AG10803 (cell line): ENCODE measurements at places on chromosomes 1 and 21.
A peak's percentile ranks its signal among the peaks of the same experiment; 100 is the strongest.

- DNase-seq = peak; percentile 37
These were observed 47.7 kb downstream of the ZNF644 start for GRCh38 chr1:90973897-90974798.

DNA sequence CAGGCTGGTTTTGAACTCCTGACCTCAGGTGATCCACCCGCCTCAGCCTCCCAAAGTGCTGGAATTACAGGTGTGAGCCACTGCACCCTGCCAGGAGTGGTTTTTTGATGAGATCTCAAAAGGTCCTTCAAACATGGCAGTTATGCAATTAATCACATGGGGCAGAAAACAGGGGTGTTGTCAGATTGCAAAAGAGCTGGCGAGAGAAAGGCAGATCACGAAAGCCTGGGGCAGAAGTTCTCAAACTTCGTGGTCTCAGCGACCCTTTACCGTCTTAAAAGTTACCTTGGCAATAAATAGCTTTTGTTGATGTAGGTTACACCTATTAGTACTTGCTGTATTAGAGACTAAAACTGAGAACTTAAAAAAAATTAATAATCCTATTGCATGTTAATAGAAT is 16.1 kb downstream of the CNR2 start:
- no peak for DNase-seq

DNA sequence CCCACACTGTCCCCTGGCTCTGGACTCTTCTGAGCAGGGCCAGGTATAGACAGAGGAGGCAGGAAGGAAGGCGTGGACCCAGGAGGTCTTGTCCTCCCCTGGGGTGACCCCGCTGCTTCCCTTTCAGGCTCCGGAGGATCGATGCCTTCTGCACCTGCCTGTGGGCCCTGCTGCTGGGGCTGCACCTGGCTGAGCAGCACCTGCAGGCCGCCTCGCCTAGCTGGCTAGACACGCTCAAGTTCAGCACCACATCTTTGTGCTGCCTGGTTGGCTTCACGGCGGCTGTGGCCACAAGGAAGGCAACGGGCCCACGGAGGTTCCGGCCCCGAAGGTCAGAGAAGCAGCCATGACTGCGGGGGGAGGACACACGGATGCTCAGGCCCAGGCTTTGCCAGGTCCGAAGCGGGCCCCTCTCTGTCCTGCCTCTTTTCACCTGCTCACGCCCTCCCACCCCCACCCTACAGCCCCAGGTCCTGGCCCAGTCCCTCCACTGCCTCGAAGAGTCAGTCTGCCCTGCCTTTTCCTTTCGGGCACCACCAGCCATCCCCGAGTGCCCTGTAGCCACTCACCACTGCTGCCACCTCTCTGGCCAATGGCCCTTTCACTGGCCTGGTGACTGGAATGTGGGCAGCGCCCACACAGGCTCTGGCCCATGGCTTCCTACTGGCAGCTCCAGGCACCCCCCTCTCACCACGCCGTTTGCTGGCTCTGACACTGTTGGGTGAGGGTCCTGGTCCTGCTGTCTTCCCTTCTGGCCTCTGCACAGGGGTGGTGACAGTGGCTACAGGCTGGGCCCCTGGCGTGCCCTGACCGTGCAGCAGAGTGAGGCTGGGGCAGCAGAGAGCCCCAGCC is 13.5 kb downstream of the TMEM201 start:
- no peak for DNase-seq

DNA sequence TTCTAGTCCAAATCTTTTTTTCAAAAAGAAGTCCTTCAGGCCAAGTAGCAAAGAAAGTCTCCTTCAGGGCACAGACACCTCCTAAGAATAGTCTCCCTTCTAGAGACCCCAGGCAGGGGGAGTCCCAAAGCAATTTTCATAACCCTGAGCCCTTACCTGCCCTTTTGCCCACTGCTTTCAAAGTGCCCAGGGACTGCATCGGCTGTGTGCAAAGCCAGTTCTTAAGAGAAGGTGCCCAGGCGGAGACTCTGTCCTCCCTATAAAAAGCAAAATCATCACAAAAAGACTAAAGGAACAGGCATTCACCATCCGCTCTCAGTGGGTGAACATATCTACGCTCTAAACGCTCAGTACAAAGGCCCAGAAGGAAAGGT is 32.2 kb downstream of the ELK4 start:
- no peak for DNase-seq

- DNase-seq = no peak
These were observed 52.3 kb downstream of the UTP25 start for GRCh38 chr1:209880031-209880430.

DNA sequence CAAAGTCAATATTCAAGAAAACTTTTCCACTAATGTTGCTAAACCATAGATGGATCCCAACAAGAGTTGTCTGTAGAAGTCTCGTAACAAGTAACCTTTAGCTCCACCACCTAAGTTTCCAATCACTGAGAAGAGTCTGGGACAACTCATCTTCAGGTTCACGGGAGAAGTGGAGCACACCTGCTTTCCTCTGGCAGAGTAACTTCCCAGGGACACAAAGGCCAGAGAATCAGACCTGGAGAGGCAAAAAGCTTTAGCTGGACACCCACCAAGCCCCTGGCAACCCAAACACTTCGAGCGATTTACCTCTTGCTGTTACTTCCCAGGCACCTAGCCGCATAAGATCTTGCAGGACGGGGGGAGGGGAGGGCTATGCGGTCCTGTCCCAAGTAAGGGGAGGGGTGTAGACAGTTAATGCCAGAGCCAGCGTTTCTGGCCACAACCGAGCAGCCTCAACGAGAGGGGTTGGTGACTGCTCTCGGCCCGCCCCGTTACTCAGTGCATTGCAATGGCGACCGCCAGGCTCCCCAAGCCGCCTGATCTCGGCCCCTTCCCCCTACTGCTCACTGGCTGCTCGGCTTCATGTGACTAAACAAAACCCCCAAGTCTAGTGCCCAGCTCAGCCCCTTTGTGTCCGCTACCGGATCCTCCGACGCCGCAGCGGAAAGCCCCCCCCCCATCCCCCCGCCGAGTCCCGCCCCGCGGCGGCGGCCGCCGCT is 709 bp downstream of the ZNF644 start:
- DNase-seq = peak; percentile 75

- DNase-seq = no peak
These were observed 63.2 kb upstream of the EPS8L3 start for GRCh38 chr1:109826930-109827349.

GRCh38 chr1:79259390-79260336 is 253.1 kb upstream of the ADGRL4 start:
- peak; percentile 62 for DNase-seq

GRCh38 chr21:28516991-28517592 is 475.6 kb downstream of the LTN1 start:
- no peak for DNase-seq
